HT-29 (cell line): ENCODE measurements at places on chromosomes 2 and 18.
A peak's percentile ranks its signal among the peaks of the same experiment; 100 is the strongest.

- no peak for DNase-seq
These were observed 58.0 kb downstream of the FAM168B start for GRCh38 chr2:131035112-131035825.

GRCh38 chr18:39480494-39481195 is 1915.0 kb upstream of the CELF4 start:
- DNase-seq = no peak

DNA sequence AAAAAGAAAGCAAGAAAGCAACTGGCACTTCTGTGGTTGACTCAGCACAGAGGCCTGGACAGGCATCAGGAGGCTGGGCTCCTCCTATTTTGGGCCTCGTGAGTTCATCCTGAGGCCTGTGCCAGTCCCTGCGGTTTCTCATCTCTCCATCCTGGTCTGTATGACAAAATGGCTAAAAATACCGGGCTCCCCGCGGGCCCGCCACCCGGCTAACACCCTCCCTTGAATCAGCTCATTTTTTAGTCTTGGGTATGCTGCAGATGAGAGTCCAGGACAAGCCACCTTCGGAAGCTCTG is 62.3 kb upstream of the YWHAQ start:
- DNase-seq = no peak

GRCh38 chr2:16653083-16653375 is 12.6 kb downstream of the CYRIA start:
- no peak for DNase-seq

DNA sequence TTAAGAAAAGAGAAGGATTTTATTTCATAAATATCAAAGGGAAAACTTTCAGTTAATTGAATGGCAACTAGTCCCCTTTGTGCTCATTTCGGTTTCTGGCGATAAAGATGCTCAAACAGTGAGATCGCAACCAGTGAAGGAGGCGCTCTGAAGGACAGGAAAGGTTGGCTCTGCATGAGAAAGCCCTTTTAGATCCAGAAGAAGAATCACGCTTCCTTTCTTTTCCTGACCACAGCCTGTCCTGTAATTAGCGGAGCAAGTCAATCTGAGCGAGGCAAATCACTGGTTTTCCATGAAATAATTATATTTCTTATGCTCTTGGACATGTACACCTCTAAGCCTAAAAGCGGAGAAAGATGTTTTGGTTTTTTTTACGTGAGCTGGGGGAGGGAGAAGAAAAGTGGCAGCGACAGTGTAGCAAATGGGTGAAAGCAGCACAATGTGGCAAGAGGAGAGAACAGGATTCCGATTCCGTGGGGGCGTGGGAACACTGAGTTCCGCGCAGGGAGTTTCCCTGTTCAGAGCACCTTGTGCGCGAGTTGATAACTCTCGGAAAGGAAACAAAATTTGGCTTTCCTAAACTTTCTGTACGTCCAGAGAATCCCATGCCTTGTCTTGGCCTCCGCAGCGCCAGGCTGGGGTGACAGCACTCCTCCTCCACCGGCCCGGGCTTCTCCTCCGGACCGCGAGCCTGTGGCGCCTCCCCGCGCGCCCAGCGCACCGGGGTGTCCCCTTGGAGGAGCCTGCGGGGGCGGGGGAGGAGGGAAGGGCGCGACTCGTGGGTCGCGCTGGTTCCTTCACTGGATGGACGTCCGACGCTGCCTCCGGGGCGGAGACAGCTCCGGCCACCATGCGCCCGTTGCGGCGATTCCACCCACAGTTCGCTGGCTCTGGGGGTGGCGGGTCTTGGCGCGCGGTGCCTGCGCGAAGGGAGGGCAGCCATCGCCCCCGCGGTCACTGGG is 620 bp upstream of the SLC9A2 start:
- DNase-seq = peak; percentile 30

GRCh38 chr2:168697668-168698121 is 104.7 kb upstream of the NOSTRIN start:
- DNase-seq = no peak

DNA sequence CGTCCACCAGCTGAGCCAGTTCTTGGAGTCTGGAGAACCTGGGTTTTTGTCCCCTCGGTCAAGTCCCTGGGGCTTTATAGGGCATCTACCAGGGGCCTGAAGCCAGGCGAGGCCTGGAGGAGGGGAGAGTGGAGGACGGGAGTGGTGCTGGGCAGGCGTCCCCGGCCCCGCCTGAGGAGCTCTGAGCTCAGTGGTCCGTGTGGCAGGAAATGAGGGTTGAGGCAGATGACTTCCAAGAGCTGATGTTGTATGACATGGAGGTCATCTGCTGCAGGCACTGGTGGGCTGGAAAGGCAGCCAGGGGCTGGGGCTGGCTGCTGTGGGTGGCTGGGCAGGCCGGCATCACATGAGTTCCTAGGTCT is 118.5 kb upstream of the HS6ST1 start:
- no peak for DNase-seq

- DNase-seq = no peak
These were observed 524.8 kb downstream of the ZNF516 start for GRCh38 chr18:75970212-75970611.

DNA sequence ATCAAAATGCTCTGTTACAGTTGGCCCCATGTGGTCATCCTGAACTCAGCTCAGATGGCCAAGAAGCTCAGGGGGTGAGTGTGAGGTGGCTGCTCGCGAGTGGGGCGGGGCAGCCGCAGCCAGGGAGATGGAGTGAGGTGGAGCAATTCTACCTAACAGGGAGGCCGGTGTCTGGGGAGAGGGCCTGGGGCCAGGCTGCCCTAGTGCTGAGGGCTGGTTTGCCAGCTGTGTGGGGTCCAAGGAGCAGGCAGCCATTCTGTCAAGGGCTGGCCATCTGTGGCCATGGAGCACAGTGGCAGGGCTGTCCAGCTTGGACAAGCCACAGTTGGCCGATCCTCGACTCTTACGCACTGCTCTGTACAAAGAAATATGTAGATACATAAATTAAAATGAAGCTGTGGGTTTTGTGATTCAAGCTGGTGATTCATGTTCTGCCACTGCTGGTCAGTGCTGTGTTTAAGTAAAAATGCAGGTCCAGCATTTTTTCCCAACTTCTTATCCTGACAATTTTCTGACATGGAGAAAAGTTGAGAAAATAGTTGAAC is 82.1 kb downstream of the HS6ST1 start:
- no peak for DNase-seq

GRCh38 chr2:166695154-166695553 is 193.1 kb upstream of the XIRP2 start:
- DNase-seq = no peak

- no peak for DNase-seq
These were observed 245.1 kb downstream of the LRRTM1 start for GRCh38 chr2:80059447-80059846.

DNA sequence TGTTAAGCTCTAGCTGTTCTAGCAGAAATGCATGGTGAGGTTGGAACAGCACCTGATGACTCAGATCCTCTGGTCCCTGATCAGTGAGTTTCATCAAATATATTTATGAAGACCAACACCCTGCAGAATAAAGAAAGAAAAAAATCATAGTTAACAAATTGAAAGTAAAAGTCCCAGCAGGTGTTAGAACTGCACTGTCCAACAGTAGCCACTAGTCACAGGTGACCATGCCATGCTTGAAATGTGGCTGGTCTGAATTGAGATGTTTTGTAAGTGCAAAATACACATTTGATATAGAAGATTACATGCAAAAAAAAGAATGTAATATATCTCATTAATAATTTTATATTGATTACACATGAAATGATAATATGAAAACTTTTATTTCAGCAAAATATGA is 1010.7 kb upstream of the ZEB2 start:
- no peak for DNase-seq

- no peak for DNase-seq
These were observed 85.1 kb downstream of the ANKRD12 start for GRCh38 chr18:9221661-9222060.

DNA sequence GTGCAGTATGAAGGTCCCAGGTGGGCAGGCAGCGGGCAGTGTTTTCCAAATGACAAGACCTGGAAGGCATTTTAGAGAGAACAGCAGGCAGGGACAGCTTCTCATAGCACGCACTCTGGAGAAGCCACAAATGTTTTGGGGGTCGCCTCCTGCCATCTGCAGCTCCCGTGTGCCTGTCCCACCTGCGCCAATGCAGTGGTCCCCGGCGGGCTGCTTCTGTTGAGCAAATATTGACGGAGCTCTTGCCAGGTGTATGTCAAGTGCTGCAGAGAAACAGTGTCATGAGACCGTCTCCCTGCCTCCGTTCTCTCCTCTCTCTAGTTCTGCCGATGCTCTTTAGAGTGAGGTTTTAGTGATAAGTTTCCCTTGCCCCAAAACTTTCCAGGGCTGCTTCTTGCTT is 174.8 kb downstream of the LDLRAD4 start:
- DNase-seq = no peak

DNA sequence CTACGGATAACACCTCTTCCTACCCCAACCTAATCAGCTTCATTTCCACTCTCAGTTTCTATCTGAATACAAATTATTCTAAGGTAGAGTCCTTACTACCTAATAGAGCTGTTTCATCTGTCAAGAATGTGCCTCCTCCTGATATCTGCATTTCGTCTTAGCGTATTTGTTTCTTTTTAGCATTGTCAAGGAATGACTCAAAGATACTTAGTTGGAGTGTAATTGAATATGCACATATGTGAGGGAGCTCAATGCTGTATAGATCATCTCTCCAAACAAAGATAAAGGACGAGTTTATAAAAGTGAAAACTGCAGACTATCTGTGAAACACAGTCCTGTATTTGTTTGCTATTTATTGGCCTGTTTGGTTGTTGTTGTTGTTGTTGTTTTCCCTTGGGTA is 2059.4 kb upstream of the CELF4 start:
- no peak for DNase-seq

GRCh38 chr2:161416708-161417437 is 776 bp downstream of the TBR1 start:
- DNase-seq = no peak
